Activated CD8-positive, alpha-beta memory T cell treated with anti-CD3 and anti-CD28 coated beads for 36 hours (primary cell): ENCODE measurements at places on chromosomes 3 and 15. TPM values are rescaled to one million over a fixed set of nuclear protein-coding genes. Genes with fewer than 3 reads are reported as not detected.

Gene CCDC39
- not detected for total RNA-seq

Gene SLC9C1
- total RNA-seq, result not detected

Gene PLA2G4E
- not detected for total RNA-seq

Gene TGM5
- total RNA-seq, result not detected

Gene STARD5
- 4.3 TPM for total RNA-seq

Gene ZWILCH
- 44.9 TPM for total RNA-seq

Gene EPHA6
- total RNA-seq, result not detected

Gene RTP1
- total RNA-seq, result not detected

Gene ECE2
- not detected for total RNA-seq

Gene CHSY1
- total RNA-seq, result 52.0 TPM

Gene SEMA6D
- total RNA-seq, result not detected

Gene NMNAT3
- 1.6 TPM for total RNA-seq

Gene PRR23B
- total RNA-seq, result not detected

Gene A4GNT
- total RNA-seq, result not detected

Gene LYZL4
- not detected for total RNA-seq

Gene CYP11A1
- total RNA-seq, result 0.13 TPM

Gene SYNM
- 1.2 TPM for total RNA-seq

Gene KCNH8
- not detected for total RNA-seq

Gene EFHB
- total RNA-seq, result 0.89 TPM

Gene XCR1
- not detected for total RNA-seq

Gene NRROS
- 23.6 TPM for total RNA-seq

Gene ACP3
- not detected for total RNA-seq

Gene SPTSSB
- not detected for total RNA-seq

Gene TRH
- total RNA-seq, result not detected

Gene CSK
- total RNA-seq, result 289 TPM

Gene SYNPR
- total RNA-seq, result not detected

Gene PRSS50
- not detected for total RNA-seq

Gene VPS8
- 25.7 TPM for total RNA-seq

Gene ALDH1A2
- total RNA-seq, result 0.36 TPM

Gene CFAP100
- not detected for total RNA-seq

Gene C2CD4A
- total RNA-seq, result 0.27 TPM

Gene TNNC1
- total RNA-seq, result 2.1 TPM

Gene RFT1
- total RNA-seq, result 58.1 TPM

Gene PIF1
- 25.5 TPM for total RNA-seq

Gene COL6A5
- not detected for total RNA-seq

Gene UBR1
- 29.8 TPM for total RNA-seq

Gene AHSG
- total RNA-seq, result not detected

Gene CLRN1
- total RNA-seq, result not detected

Gene MAGEL2
- not detected for total RNA-seq

Gene CCDC9B
- 0.17 TPM for total RNA-seq

Gene PEAK1
- total RNA-seq, result 30.5 TPM

Gene SLC9A9
- total RNA-seq, result 1.0 TPM

Gene VWA5B2
- total RNA-seq, result not detected

Gene MYLK
- not detected for total RNA-seq

Gene SMCO1
- total RNA-seq, result not detected

Gene GNL3
- total RNA-seq, result 247 TPM

Gene C3orf62
- 6.9 TPM for total RNA-seq

Gene RBPMS2
- not detected for total RNA-seq

Gene AADACL2
- total RNA-seq, result not detected

Gene RARRES1
- not detected for total RNA-seq

Gene NPAP1
- not detected for total RNA-seq

Gene ASB14
- total RNA-seq, result not detected

Gene CATSPER2
- total RNA-seq, result 1.2 TPM

Gene GABRG3
- total RNA-seq, result not detected
